ENCODE measurements at places on chromosomes 1 and 21. TPM values are rescaled to one million over a fixed set of nuclear protein-coding genes. Genes with fewer than 3 reads are reported as not detected.

BCAN gene
- 219 TPM for total RNA-seq

HSD3B2 gene
- not detected for total RNA-seq

OR6N2 gene
- not detected for total RNA-seq

MAP10 gene
- total RNA-seq: 8.1 TPM

SEMA4A gene
- total RNA-seq: 23.3 TPM

HLX gene
- total RNA-seq: 1.2 TPM

FLG2 gene
- not detected for total RNA-seq

ELAPOR1 gene
- total RNA-seq: 13.6 TPM

VHLL gene
- total RNA-seq: 0.69 TPM

CCDC27 gene
- not detected for total RNA-seq

ANKRD34A gene
- 2.5 TPM for total RNA-seq

CNST gene
- total RNA-seq: 46.8 TPM

CD247 gene
- total RNA-seq: 4.8 TPM

ZNF683 gene
- not detected for total RNA-seq

F5 gene
- 0.92 TPM for total RNA-seq

SPATA6 gene
- 44.5 TPM for total RNA-seq

SOD1 gene
- 137 TPM for total RNA-seq

CGN gene
- 3.2 TPM for total RNA-seq

OR2G6 gene
- not detected for total RNA-seq

LSS gene
- total RNA-seq: 44.3 TPM

AK5 gene
- total RNA-seq: 64.4 TPM

TFAP2E gene
- total RNA-seq: 0.69 TPM

LAMC1 gene
- 35.5 TPM for total RNA-seq

SELL gene
- total RNA-seq: 1.4 TPM

CD84 gene
- 4.4 TPM for total RNA-seq

HLCS gene
- total RNA-seq: 34.6 TPM

CA14 gene
- 1.8 TPM for total RNA-seq

AQP10 gene
- not detected for total RNA-seq

NBPF11 gene
- total RNA-seq: 11.3 TPM

CXADR gene
- total RNA-seq: 370 TPM

TAS1R1 gene
- total RNA-seq: not detected

TRNP1 gene
- total RNA-seq: 23.3 TPM

ATP1A4 gene
- under 0.01 TPM for total RNA-seq

RPE65 gene
- 2.1 TPM for total RNA-seq

NASP gene
- 87.7 TPM for total RNA-seq

MTMR11 gene
- total RNA-seq: 6.2 TPM

PCAT6 gene
- not detected for total RNA-seq

OR10Z1 gene
- not detected for total RNA-seq

ST3GAL3 gene
- 53.1 TPM for total RNA-seq

RGS13 gene
- 1.2 TPM for total RNA-seq

KRTAP6-1 gene
- not detected for total RNA-seq
